ENCODE measurements at places on chromosomes 7 and 10.
A peak's percentile ranks its signal among the peaks of the same experiment; 100 is the strongest.

- no peak for DNase-seq
Observed at GRCh38 chr10:28530751-28531150, 2.2 kb upstream of the WAC start.

- DNase-seq, result peak; percentile 52
Observed at GRCh38 chr7:25636871-25637283, 408.6 kb upstream of the NPVF start.

- no peak for DNase-seq
Observed at GRCh38 chr7:30674876-30675275, 7.4 kb downstream of the CRHR2 start.

GRCh38 chr10:71725998-71726579 is 6.5 kb upstream of the C10orf105 start:
- no peak for DNase-seq

DNA sequence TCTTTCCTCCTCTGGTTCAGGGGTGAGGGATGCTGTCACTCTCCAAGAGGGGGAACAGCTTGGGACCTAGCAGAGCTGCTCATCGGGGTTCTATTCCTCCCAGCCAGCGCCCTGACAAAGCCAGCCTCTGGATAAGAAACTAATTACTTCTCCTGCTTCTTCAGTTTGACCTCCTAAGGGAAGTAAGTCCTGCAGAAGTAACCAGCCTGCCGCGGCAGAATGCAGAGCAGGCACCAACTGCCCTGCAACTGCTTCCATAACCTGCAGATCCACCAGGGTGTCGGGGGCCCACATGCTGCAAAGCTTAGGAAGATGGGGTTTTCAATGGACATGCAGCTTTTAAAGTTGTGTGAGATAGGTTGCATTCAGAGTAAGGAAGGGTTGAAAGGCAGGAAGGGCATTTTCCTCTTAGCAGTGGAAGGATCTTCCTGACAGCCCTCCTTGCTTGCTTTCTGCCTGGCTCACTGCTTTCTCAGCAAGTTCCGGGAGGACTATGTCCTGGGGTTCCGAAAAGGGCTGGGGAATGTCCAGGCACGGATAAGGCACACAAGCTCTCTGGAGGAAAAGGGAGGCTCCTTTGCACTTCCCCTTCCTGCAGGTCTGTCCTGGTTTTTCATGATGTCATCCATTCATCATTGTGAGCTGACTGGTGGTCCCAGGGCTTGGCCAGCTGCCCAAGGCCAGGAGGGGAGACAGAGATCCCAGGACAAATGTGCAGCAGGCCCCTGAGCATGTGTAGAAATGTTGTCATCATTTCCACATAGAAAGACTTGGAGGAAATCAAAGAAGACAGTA is 24.3 kb upstream of the CALU start:
- DNase-seq, result no peak

GRCh38 chr10:25048450-25048849 is 32.0 kb downstream of the THNSL1 start:
- DNase-seq, result no peak

GRCh38 chr10:130233426-130233825 is 97.2 kb downstream of the GLRX3 start:
- no peak for DNase-seq

DNA sequence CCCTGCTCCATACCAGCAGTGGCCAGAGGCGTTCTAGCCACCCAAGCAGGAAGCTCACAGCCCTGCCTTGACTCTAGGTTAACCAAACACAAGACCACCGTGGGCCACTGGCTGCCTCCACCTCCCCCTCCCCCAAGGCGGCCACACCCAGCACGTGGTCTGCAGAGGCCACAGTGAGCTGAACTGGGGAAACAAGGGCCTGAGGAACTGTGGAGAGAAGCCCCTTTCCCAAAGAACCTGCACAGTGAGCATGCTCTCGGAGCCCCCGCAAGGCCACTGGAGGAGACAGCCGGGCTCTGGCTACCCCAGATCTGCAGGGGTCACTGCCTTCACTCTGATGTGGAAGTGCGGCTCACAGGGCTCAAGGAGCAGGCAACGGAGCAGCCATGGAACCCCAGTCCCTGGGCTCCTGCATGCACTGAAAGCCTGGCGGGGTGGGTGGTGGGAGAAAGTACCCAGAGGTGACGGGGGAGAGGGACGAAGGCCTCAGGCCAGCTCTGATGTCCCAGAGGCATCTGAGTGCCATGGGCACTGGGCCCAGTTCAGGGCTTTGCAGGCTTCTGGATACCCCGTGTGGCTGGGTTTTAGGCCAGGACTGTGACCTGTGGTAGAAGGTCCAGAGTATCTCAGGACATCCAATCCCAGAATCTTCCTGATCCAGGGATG is 189.2 kb downstream of the EBF3 start:
- DNase-seq, result no peak

GRCh38 chr7:139526578-139527544 is 3.4 kb downstream of the CLEC2L start:
- no peak for DNase-seq

DNA sequence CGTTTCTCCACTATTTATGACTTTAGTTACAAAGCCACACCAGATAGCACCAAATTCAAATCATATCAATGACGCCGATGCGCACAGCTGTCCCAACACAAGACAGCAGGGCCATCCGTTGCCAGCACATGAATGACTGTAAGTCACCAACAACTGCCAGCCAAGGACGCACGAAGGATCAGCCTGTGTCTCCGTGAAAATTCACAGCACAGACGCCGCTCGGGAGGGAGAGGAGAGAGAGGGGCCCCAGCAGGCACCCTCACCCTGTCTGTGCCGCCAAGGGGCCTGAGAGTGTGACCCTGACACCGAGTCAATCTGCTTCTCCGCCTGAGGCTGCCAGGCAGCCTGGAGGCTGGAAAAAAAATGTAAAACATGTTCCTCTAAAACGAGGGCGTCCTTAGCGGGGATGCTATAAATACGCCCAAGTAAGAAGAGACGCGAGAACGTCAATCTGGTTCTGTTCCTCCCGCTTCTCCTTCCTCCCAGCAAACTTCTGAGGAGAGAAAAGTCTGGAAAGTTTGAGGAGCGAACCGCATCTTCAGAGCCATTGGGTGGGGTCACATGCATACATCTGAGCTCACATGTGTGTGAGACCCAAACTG is 111.2 kb downstream of the PTPRN2 start:
- no peak for DNase-seq

DNA sequence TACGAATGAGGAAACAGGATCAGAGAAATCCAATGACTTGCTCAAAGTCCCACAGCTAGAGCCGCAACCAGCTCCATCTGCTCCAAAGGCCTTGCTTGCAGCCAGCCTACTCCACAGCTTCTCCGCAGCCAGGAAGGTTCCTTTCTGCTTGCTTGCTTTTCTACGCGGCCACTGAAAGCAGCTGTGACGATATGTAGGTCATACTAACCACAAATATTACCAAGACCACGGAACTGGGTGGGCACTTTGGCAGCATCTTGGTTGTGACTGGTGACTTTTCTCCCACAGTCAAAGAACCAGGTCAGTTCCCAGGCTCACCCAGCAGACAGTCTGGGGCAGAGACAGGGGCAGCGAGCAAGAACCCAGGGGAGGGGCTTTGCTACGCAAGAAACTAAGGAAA is 86.4 kb downstream of the FAM53B start:
- no peak for DNase-seq

- DNase-seq, result no peak
Observed at GRCh38 chr10:12614177-12614995, 265.0 kb downstream of the CAMK1D start.

DNA sequence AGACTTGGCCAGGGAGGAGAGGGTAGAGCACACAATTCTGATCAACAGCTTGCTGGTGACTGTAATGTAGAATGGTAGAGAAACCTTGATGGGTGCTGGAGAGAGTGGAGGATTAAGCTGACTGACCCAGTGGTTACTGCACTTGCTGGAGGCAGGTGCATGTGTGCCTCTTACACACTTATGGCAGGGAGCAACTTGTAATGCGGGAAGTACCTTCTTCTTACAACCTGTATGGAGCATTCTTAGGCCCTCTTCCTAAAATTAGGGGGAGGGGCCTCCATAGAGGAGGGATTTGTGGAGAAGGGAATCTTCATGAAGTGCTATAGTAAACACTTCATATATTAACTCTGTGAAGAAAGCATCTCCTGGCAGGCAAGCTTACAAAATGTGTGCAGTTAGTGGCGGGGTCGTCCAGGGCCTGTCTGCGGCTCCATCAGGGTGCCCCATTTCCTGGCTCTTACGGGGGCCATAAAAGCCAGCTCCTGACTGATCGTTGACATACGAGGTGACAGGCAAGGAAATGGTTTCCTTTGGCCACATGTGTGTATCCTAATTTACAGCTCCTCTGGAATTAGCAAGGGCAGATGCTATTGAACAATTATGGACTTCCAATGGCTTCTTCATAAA is 113.5 kb downstream of the RTKN2 start:
- no peak for DNase-seq

DNA sequence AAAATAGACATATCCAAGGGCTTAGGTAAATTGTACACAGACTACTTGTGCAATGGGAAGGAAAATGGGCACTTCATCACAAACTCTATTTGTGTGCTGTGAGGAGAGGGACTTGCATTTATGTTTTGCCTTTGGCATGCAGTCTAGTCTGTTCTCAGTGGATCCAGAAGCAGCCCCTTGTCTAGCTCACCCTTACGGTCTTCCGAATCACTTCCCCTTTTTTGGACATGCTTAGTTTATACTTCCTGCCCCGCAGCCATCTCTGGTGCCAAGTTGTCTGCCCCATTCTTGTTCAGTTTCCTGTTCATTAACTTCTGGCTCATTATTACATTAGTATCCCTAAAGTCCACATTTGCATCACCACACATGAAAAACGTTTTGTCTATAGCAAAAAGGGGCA is 161.6 kb downstream of the NRCAM start:
- DNase-seq, result no peak

DNA sequence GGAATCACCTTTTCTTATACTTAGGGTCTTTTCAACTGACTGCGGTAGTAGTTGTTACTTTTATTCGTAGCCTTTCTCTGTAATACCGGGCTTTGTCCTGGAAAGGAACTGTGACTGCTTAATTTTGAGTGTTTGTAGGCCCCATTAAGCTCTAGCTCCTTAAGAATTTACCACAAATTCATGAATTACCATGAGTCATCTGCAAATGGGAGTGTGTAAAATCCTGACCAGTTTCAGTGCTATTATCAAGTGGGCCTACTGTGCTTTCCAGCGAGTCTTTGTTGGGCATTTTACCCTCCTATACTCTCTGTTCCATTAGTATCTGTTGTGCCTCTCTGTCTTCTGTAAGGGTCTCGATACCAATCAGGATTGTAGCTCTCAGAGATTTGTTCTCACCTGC is 49.7 kb downstream of the ZMYND11 start:
- DNase-seq, result no peak

DNA sequence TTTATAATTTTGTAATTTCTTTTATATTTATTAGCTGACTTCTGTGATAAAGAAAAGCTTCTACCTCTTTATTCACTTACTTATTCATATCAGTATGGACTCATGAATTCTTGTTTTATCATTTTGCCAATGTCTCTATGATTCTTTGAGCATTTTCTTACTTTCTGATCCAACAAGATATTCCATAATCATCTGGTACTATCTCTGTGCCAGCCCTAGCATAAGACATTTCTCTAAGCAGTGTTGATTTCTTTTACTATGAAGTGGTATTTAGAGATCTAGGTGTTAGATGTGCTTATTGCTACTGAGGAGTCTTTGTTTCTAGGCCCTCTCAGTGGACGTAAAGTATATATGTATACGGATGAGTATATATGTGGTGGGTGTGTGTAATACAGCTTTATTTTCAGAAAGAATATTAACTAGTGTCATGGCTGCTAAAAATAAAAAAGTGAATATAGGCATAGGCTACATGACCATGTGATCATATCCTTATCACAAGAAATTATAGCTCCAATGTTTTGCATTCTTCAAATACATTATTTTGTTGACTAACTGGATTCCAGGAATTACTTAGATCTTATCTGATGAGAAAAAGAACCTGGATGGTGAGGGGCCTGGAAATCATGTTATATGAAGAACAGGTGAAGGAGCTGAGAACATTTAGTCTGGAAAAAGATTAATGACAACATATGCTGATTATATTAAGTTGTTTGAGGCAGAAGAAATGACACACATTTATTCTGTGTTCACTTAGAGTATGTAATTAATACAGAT is 13.1 kb downstream of the PHTF2 start:
- no peak for DNase-seq

- no peak for DNase-seq
Observed at GRCh38 chr7:117767951-117768350, 105.3 kb downstream of the CTTNBP2 start.

GRCh38 chr7:35353481-35353880 is 99.6 kb upstream of the TBX20 start:
- no peak for DNase-seq

DNA sequence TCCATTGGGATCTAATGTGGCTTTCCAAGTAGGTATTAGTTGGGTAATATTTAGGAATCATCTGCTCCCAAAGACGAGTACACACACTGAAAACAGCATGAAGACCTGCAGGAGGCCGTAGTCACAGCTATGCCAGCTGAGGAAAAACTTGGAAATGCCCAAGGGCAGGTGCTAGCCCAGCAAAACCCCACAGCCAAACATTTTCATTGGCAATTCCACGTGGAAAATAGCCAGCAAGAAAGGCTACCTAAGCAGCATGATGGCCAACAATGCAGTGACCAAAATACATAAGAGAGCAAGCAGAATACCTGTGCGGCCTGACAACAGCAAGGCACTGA is 32.7 kb downstream of the DOCK4 start:
- no peak for DNase-seq

DNA sequence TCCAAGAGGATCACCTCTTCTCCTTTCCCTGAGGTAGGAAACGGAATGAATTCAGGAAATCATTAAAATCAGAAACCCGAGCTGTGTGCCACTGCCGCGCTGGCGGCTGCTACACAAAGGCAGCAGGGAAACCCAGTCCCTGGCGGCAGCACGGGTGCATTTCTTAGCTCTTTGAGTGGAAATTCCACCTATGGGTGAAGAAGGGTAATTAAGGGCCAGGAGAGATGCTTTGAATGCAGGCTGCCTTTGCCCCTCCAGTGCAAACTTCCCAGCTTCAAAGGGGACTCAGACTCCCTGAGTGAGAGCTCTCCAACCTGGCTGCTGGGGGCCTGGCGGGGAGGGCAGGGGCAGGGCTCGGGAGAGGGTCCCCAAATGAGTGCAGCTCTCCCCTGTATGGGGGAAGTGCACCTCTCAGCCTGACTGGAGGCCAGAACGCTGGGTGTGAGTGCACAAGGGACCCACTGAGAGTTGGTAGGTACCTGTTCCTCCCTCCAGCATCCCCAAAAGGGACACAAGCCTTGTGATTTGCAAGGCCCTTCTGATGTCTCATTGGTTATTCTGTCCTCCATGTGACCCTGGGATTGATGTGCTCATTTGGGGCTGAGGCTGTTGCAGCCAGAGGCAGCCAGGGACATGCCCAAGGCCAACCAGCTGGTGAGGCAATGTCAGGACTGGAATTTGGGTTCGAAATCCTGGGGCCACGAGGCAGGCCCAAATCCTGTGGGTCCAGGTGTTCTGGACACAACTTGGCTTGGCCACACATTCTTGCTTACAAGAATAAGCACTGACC is 16.3 kb upstream of the ZMIZ1 start:
- DNase-seq, result no peak
